ENCODE measurements at places on chromosomes 3 and 15.

GRCh38 chr15:42854576-42854975, 66.0 kb downstream of the TTBK2 start:
- DNase-seq, result no peak

DNA sequence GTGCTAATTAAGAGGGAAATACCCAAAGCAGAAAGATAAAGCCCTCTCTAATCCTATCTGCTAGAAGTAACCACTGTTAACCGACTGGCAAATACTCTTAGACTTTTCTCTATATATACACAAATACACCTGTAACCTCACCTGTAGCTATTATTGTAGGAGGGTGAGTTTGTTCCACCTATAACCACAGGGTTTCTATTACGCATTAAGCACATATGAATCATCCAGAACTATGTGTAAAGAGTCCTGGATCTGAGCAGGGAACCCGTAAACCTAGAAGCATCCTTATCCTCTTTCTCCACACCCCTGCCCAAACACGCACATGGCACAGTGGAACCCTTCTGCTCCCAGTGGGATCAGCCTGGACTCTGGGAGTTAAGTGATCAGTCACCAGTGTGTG, 172.8 kb upstream of the C2CD4B start:
- DNase-seq, result no peak

GRCh38 chr3:121520510-121520909, 25.3 kb downstream of the POLQ start:
- DNase-seq, result no peak

GRCh38 chr3:44954962-44955361, 21.0 kb downstream of the ZDHHC3 start:
- DNase-seq, result no peak

DNA sequence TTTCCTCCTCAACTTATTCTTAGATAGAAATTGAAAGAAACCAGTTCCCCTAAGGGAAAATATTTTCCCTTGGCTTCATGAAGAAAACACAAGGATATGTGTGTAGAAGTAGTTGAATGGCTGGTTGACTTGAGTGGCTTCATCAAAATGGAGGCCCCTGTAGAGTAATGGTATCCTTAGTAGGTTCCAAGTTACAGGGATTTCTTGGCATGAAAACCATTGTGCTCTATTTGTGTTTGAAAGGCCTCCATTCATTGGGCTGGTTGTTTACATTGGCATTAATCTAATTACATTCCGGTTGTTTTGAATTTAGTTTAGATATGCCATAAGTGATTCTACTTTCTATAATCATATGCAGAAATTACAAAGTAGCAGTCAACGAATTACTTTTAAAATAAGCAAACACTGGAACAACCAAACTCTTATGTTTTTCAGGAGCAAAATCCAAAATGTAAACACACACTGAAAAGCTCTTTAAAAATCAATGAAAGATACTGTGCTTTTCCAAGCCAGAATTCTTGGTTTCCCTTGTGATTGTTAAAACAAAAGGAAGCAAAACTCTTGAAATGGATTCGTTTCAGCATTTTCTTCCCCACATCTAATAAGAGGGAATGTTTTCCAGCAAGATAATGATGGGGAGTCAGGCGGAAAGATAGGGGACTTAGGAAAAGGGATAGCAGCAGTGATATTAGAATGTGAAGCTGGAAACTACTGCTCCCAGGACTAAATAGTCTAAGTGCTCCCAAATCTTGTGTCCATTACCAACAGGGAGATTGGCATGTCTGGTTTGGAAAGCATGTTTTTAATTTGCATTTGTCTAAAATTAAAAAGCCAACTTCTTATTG, 77.0 kb downstream of the EPHA3 start:
- no peak for DNase-seq

DNA sequence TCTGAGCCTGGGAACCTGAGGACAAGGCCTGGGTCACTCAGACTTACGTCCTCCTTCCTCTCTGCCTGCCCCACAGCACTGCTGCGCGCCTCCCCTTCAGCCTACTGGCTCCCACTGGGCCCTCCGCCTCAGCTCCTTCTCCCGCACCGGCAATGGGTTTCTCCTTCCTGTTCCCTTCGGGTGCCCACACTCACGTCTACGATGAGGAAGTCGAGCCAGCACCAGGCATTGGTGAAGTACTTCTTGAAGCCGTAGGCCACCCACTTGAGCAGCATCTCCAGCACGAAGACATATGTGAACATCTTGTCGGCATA, 70.0 kb downstream of the EXOG start:
- DNase-seq, result no peak

DNA sequence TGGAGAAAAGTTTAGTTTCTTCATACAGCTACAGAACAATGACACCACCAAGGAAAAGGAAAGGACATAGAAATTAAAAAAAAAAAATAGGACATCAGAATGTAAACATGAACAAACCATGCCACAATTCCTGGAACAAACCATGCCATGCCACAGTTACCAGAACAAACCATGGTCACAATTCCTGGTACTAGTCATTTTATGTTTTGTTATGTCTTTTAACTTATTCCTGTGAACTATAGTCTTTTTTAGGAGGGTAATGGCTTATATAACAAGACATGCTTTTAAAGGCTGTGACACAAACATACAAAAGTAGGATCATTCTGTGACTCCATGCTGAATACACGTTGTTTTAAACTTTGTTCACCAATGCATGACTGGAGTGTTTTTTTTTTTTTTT, 42.8 kb downstream of the CD47 start:
- no peak for DNase-seq

DNA sequence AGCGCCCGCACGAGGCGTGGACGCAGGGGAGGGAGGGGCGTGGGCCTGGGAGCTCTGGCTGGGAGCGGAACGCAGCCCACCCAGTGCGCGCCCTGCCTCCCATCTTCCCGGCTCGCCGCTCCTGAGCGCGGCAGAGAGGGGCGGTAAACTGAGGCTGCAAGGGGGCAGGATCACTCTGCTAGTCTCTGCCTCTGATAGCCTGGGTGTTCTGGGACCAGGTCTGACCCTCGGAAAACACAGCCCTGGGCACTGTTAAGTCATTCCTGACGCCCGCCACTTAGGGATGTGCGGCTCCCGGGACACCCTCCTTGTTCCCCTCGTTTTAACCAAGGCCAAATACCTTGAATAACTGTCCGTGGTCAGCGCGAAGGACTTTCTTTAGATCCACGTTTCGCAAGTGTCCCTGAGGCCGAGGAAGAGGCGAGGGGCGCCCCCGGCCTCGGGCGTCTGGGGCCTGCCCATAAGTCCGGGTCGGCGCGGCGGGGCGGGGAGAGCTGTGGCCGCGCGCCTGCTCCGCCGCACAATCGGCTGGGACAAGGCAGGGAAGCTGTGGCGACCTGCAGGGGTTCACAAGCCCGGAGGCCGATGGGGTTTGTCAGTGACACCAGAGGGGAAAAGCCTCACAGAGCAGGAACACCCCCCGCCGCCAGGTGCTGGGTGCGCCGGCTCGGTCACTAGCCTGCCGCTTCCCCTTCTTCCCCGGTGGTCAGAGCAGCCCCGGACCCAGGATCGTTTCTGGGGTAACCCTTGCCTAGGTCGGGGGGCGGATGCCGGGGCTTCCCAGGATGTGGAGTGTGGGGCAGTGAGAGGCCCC, 1.5 kb downstream of the ITPKA start:
- no peak for DNase-seq

- no peak for DNase-seq
Measured at GRCh38 chr3:132641837-132642538, 17.6 kb downstream of the ACAD11 start.

DNA sequence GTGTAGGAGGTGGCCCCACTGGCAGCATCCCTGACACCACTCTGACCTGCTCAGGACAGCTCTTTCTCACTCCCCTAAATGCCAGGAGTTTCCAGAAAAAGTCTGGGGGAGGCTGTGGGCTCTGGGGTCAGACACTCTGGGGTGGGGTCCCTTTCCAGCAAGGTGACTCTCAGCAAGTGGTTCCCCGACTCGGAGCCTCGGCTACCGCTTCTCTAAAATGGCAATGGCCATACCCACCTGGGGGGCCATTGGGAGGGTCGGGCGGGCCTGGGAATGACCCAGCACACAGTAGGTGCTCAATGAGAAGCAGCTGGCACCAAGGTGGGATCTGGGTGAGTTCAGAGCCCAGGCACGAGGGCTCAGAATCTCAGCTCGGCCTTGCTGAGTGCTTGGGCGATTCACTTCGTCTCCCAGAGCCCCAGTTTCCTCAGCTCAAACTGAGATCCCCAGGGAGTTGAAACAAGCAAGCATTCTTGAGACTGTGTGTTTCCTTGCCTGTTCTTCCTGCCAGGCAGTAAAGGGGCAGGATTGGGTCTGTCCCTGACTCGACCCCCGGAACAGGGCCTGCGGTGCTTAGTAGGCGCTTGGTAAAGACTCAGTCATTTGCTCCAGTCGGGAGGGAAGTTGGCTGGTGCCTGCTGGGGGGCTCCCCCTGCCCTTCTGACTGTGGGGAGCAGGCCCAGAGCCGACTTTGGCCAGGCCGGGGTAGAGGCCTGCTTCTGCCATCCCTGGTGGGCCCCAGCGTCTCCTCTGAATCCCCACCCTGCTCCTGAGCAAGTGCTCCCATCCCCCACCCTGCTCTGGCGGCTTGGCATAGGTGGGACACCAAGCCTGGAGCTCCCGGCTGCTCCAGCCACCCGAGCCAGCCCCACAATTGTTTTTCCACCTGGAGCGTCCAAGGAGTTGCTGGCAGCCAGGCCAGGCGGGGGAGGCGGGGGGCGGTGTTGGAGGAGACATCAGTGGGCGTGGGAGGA, 32.9 kb upstream of the FBLN2 start:
- no peak for DNase-seq

- DNase-seq, result no peak
Measured at GRCh38 chr15:26891448-26892181, 24.8 kb downstream of the GABRA5 start.

DNA sequence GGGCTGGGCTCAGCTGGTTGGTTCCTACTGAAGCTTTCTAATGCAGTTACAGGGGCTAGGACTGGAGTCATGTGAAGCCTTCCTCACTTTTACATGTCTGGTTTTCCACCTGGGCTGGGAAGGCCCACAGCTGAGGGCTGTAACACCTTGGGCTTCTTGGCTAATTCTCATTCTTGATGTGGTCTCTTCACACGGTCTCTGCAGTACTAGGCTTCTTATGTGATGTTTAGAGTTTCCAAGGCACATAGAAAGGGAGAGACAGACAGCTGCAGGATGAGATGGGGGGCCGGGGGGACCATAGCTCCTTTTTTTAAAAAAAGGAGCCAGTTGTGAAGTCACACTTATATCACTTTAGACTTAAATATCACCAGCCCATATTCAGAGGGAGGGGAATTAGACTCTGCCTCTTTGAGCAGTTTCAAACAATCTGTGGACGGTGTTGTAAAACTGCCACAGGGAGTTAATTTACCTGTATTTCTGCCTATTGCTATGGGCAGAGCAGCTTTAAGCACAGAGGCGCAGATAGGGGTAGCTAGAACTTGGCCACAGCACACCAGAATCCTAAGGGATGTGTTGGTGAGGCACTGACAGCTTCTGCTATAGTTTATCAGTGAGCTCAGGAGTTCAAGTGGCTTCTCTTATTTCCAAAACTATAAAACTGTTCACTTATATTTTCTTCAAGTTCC, 46.7 kb downstream of the NKIRAS1 start:
- DNase-seq, result no peak

DNA sequence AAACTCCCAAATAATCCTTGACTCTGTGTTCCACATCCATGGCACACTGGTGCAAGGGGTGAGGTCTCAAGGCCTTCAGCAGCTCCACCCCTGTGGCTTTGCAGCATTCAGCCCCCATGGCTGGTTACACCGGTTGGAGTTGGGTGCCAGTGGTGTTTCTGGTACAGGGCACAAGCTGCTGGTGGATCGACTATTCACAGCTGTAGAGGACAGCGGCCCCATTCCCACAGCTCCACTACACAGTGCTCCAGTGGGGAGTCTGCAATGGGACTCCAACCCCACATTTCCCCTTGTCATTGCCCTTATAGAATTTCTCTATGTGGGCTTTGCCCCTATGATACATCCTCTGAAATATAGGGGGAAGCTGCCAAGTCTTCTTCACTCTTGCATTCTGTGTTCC, 64.3 kb upstream of the SGO1 start:
- no peak for DNase-seq

GRCh38 chr3:126364130-126364695, 7.0 kb upstream of the KLF15 start:
- no peak for DNase-seq

- DNase-seq, result no peak
Measured at GRCh38 chr15:28147801-28148200, 48.7 kb upstream of the OCA2 start.

DNA sequence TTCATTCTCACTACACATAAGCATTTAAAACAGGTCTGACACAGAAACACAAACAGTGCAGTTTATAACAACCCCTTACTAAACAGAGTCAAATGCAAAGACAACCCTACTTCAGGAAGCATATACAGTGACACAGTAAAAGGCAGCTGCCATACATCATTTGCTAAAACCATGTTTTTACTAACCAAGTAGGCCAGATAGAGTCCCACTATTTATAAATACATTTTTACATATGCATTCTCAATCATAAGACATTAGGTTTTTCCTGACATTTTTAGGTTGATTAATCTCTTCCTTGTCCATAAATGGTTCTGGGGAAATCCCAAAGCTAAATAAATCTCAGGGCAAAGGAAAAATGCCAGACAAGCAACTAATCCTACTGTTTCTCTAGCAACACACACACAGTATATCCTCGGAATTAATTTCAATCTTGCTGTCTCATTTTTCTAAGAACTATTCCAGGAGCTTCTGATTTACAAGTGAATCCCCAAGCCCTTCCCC, 39.0 kb downstream of the CHAC1 start:
- no peak for DNase-seq

Data from stimulated activated CD4-positive, alpha-beta T cell treated with anti-CD3 and anti-CD28 coated beads, Interleukin-1b, Interleukin-23, amount 100 ng/mL, for 1 hour (primary cell).